Psoas muscle (tissue), 8 donors: ENCODE measurements at places on chromosomes 7 and 10. TPM values are rescaled to one million over a fixed set of nuclear protein-coding genes. Genes with fewer than 3 reads are reported as not detected.
A peak's percentile ranks its signal among the peaks of the same experiment; 100 is the strongest.

NFE2L3 gene
- total RNA-seq = 0.69 TPM

CFAP43 gene
- not detected for total RNA-seq

TRIM50 gene
- 1.3 TPM for total RNA-seq

- DNase-seq = no peak
Measured at GRCh38 chr7:128385988-128386925, 23.5 kb downstream of the IMPDH1 start.

DNA sequence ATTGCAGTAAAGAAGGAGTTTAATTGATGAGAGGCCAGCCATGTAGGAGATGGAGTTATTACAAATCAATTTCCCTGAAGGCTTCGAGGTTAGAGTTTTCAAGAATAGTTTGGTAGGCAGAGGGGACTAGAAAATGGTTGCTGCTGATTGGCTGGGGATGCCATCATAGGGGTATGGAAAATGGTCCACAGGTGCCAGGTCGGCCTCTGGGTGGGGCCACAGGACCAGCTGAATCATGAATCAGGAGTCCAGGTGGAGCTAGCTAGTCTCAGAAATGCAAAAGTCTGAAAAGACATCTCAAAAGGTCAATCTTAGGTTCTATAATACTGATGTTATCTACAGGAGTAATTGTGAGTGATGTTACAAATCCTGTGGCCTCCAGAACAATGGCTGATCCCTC, 714.0 kb upstream of the GHITM start:
- no peak for DNase-seq

DNA sequence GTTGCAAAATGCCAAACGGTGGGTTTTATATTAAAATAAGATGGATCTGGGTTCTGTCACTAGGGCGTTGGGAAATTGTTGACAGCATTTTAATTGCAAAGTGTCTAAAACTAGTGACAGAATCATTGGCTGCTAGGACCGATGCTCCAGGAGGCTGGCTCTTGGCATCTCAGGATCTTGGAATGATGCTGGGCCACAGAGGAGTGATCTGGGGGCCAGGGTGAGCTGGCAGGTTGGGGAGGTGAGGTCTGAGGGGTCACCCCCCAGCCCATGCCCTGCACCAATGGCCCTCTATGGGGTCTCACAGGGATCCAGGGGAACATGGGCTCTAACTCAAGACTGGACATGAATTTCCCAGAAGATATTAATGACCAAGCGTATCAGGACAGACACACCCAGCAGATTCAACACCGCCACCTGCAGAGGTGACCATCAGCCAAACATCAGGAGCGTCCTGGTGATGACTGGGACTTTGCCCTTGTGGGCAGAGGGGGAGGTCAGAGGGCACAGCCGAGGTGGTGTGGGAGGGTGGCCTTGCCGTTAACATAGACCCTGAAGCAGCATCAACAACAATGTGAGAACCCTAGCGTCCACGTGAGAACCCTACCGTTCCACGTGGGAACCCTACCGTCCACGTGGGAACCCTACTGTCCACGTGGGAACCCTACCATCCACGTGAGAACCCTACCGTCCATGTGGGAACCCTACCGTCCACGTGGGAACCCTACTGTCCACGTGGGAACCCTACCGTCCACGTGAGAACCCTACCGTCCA, 89.0 kb upstream of the PPP2R2D start:
- no peak for DNase-seq

DNA sequence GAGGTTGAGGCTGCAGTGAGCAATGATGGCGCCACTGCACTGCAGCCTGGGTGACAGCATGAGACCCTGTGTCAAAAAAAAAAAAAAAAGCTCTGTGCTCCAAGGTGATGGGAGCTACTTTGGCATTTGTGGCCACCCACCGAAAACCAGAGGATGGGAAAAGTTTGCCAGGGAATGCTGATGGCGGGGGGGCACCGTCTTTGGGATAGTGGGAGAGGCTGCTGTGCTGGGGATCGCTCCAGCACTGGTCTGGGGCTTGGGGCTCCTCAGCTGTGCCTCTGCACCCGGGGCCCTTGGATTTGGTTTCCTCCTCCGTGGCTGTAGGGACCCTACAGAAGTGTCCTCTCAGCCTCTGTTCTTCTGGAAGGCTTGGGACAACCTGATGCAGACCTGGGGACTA, 11.7 kb upstream of the RAMP3 start:
- peak; percentile 21 for DNase-seq
